ENCODE measurements at places on chromosomes 16 and 17. TPM values are rescaled to one million over a fixed set of nuclear protein-coding genes. Genes with fewer than 3 reads are reported as not detected.

DNA sequence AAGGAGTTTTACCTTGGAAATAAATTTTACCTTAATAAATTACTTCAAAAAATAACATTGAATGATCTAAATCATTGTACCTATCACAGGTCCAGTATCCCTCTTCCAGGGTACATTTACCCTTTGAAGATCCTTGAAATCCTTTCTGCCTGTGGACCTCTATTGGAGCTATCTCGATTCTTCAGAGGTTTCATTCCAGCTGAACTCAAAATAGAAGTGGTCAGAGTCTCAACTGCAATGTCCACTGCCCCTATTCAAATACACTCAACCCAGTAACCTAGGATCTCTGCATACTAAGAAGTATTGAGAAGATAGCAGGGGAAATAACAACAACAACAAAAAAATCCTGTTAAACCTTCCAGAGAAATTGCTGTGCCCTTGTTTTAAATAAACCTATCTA lies 9.3 kb downstream of the ABCA5 start:
- no peak for DNase-seq

Gene SNX20
- polyA plus RNA-seq = not detected

Gene FBXL16
- 0.67 TPM for polyA plus RNA-seq

Gene EFNB3
- polyA plus RNA-seq = 5.3 TPM

Gene NTN1
- polyA plus RNA-seq = 0.06 TPM

Gene KRT40
- not detected for polyA plus RNA-seq
